ENCODE measurements at places on chromosomes 13 and 19. TPM values are rescaled to one million over a fixed set of nuclear protein-coding genes. Genes with fewer than 3 reads are reported as not detected.

GADD45B gene
- total RNA-seq: 112 TPM

- DNase-seq: no peak
Observed at GRCh38 chr19:50433201-50434180, 799 bp downstream of the MYBPC2 start.

- DNase-seq: peak; percentile 62
Observed at GRCh38 chr13:98942997-98943396, 34.9 kb downstream of the DOCK9 start.

GRCh38 chr13:61600360-61601033 is 184.8 kb upstream of the PCDH20 start:
- no peak for DNase-seq

- DNase-seq: no peak
Observed at GRCh38 chr19:55242517-55242916, 14.0 kb upstream of the TMEM86B start.

TGFBR3L gene
- not detected for total RNA-seq

DNA sequence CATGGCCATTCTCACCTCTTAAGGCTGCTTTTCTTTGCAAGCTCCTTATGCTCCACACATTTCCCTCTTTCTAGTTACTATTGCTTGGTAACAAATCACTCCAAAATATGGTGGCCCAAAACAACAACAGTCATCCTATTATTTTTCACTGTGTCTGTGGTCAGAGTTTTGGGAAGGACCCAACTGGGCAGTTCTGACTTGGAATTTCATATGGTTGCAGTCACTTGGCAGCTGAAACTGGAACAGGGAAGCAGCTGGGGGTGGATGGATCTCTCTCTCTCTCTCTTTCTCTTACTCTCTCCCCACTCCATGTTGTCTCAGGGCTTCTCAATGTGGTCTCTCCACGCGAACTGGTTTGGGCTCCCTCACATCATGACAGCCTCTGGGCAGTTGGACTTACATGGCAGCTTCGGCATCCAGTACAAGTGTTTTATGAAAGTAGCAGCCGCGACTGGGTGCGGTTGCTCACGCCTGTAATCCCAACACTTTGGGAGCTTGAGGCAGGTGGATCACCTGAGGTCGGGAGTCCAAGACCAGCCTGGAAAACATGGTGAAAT is 39.6 kb downstream of the NUMBL start:
- no peak for DNase-seq

- DNase-seq: no peak
Observed at GRCh38 chr13:98358937-98359336, 181.9 kb upstream of the RNF113B start.

ZNF480 gene
- 12.8 TPM for total RNA-seq

GRCh38 chr19:52115526-52116053 is 20.0 kb upstream of the ZNF841 start:
- DNase-seq: no peak
